Fibroblast of villous mesenchyme (primary cell): ENCODE measurements at places on chromosomes 7 and 10. TPM values are rescaled to one million over a fixed set of nuclear protein-coding genes. Genes with fewer than 3 reads are reported as not detected.
A peak's percentile ranks its signal among the peaks of the same experiment; 100 is the strongest.

IL6 gene
- 19.6 and 29.4 TPM in 2 replicates for total RNA-seq

MTG1 gene
- total RNA-seq: 22.5 and 35.4 TPM in 2 replicates

PLAU gene
- 104 and 111 TPM in 2 replicates for total RNA-seq

- no peak for DNase-seq
These were observed 5.2 kb downstream of the EBF3 start for GRCh38 chr10:129958629-129959543.

DNA sequence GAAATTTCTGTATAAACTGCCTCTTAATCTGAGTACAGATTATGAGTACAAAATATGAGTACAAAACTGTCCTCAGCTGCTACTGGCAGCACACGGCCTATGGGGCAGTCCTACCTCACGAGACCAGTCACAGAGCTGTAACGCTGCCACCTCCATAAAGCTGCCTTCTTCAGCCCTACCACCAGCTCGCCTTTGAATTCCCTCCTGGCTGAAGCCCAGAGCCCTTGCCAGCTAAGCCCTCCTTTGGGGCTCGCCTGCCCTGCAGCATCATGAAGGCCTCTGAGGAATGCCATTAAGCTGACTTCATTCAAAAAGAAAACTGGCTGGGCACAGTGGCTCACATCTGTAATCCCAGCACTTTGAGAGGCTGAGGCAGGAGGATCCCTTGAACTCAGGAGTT lies 180.0 kb upstream of the SH2B2 start:
- no peak for DNase-seq

DNA sequence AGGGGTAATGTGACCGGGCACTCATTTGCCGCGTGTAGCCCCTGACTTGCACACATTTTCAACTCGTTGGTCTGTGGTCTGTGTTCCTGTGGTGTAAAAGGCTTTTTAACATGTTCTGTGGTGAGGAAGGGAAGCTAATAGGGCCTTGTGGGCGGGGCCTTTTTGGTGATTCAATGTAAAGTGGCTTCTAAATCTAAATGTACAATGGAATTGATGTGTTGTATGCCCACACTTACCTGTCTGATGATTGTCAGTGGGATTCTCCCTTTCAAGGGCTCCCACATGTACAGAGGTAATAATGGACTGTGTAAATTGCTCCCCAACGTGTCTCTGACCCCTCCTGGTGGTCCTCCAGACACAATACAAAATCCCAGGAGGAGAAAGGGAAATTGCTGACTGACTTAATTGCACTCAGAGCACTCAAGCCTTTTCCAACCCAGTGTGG lies 43.1 kb upstream of the GATAD1 start:
- no peak for DNase-seq

DNA sequence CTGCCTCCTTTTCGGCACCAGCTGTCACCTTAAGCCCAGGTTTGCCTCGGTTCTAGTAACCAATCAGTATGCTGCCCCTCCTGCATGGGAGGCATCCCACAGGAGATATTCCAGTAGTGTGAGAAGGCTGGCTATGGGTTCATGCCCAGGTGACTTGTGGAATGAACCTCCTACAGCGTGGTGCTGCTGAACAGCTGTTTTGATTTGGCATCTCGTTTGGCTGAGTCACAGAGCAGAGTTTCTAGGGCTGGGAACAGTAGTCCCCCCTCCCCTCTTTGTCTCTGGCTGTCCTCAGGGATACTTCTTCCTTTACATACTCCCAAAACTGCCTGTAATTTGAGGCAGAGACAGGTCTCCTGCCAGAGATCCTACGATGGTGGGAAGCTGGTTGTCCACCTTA lies 16.1 kb downstream of the R3HCC1L start:
- no peak for DNase-seq

GRCh38 chr7:102125127-102125596 lies 161.5 kb upstream of the SH2B2 start:
- peak; percentile 97 for DNase-seq

DNA sequence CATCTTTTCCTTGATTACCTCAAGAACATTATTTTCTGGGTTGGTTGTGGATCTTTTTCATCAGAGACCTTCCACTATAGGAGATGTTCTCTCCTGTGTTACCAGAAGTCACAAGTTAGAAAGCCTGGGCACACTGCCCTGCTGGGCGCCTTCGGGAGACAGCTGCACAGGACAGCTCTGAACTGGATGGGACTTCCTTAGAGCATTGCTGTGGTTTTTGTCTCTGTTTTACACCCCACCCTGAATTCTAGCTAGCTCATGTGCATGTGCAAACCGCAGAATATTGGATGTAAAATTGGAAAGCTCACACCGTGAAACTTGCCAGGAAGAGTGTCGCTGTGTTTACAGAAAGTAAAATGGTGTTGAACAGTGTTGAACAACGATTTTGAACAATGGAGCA lies 54.4 kb upstream of the SEC61G start:
- no peak for DNase-seq

- DNase-seq: no peak
These were observed 133.9 kb downstream of the ANLN start for GRCh38 chr7:36523371-36524101.

DNA sequence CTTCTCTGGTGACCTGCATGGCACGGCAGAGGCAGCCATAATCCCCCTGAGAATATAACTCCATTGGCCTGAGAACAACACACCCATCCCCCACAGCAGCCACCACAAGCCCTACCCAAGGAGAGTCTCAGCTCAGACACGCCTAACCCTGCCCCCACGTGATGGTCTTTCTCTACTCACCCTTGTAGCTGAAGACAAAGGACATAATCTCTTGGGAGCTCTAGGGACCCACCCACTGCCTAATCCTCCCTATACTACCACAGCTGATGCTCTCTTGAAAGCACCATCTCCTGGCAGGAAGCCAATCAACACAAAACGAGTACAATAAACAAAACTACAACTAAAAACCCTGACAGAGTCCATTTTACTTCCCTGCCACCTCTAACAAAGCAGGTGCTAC lies 30.7 kb upstream of the HPSE2 start:
- no peak for DNase-seq

GRCh38 chr10:132149271-132149670 lies 37.5 kb upstream of the DPYSL4 start:
- DNase-seq: no peak

- DNase-seq: no peak
These were observed 411 bp downstream of the AUTS2 start for GRCh38 chr7:69598487-69599285.

GRCh38 chr7:22765609-22766008 lies 38.6 kb downstream of the IL6 start:
- no peak for DNase-seq
